Heart right ventricle (tissue), 16 donors: ENCODE measurements at places on chromosomes 16 and 17. TPM values are rescaled to one million over a fixed set of nuclear protein-coding genes. Genes with fewer than 3 reads are reported as not detected.

DNA sequence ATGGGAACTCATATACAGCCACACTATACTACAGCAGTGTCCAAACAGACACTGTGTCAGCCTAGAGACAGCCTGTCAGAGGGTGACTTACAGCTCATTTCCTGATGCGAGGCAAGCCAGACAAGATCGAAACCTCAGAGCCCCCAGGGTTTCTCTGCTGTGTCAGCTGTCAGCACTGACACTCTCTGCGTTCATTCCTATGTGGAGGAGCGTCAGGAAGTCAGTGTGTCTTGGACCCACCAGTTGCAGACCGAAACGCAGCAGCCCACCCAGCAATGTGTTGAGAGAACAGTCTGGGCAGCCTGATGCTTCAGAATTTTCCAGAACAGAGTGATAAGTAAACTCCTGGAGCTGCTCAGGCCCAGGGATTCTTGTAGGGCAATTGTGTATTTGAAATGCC is 20.6 kb upstream of the MAPT start:
- no peak for DNase-seq

GRCh38 chr16:12614662-12615278 is 188.9 kb downstream of the CPPED1 start:
- DNase-seq, result no peak

- DNase-seq, result no peak
Observed at GRCh38 chr16:11783319-11784037, 13.6 kb downstream of the ZC3H7A start.

DNA sequence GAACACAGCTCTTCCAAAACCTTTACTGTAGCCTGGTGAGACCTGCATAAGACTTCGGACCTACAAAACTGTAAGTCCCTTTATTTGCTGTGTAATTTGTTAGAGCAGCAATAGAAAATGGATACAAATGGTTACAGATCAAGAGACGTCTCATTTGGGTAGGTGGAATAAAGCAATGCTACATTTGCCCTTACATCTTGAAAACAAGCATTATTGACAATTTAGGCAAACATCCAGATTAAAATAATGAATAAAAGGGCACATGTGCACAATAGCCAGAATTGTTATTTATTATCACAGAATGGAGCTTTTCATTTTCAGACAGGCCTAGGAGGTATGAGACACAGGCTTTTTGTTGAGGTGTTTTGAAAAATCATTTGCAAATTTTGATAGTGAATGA is 222.2 kb upstream of the CPHXL start:
- no peak for DNase-seq

DNA sequence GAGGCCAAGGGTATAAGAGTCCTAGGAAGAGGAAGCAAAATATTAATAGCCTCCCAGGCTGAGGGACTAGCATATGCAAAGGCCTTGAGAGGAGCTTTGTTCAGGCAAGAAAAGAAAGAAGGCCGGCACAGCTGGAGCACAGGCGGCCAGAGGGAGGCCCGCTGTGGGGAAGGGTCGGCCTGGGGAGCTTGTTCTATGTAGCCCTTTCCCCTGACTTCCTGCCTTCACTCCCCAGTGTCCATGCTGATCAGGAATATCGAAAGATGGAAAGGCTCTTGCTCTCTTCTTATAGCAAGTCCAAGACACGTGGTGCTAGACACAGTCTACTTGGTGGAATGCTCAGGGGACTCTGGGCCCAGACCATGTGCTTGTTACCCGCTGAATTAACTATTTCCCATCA is 27.4 kb upstream of the HAS3 start:
- no peak for DNase-seq

DNA sequence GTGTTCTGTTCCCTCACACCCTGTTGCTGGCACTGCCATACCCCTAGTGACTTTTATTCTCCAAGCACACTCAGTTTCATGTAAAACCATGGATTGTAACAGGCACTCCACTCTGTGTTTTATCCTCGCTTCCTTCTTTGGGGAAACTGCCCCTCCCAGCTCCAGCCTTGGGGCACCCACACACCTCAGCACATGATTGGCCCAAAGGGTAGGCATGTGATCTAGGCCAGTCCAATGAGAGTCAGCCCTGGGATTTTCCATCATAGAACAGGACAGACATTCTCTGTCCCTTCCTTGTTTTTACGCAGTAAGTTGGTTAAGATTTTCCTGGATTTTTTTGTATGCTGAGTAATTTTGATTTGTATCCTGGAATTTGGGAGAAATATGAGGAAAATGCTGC is 115.4 kb downstream of the C16orf95 start:
- no peak for DNase-seq

DNA sequence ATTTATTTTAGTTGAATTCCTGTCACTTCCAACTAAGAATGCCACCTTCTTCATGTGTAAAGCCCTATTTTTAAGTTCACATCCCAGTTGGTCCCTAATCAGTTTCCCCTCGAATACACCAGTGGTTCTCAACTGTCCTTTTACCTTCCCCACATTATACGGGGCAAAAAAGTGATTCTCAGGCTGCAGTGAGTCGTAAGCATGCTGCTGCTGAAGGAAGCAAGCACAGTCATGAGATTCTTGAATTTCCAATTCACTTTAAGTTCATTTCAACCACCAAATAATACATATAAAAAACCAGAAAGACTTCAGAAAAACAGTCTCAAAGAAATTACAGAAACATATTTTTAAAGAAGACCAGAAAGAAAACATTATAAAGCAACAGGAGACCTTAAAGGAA is 47.9 kb downstream of the UBE2G1 start:
- no peak for DNase-seq

GRCh38 chr17:52841971-52842370 is 683.5 kb upstream of the CA10 start:
- no peak for DNase-seq

- no peak for DNase-seq
Observed at GRCh38 chr16:16881814-16882213, 502.9 kb downstream of the NPIPA7 start.

DNA sequence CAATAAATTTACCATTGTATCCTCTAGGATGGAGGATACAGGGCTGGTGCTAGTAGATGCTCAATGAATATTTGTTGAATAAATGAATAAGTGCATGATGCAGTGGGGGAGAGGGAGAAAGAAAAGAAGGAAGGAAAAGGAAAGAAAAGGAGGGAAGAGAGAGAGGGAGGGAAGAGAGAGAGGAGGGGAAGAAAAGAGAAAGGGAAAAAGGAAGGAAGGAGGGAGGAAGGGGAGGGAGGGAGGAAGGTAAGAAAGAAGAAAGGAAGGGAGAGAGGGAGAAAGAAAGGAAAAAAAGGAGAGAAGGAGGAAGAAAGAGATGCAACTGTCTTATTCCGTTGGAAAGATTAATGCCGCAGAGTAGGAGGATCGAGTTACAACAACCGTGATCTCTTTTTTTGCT is 30.4 kb downstream of the HSBP1 start:
- DNase-seq, result no peak

GRCh38 chr17:37164057-37164456 is 211.7 kb upstream of the C17orf78 start:
- DNase-seq, result no peak

DNA sequence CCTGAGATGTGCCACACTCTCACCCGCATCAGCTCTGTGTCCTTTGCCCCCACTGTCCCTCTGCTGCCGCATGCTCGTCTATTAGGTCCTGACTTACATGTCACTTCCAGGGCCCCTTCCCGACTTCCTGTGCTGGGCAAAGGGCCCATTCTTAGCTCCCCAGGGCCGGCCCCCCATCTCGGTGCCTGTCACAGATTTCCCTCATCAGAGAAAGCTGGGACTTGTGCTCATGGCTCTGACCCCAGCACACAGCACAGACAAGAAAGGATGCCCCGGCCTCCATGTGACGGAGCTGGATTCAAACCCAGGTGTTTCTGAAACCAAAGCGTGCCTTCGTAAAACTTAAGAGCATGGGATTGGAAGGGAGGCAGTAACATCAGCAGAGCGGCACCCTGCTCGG is 5.9 kb upstream of the MAPK7 start:
- DNase-seq, result no peak

DNA sequence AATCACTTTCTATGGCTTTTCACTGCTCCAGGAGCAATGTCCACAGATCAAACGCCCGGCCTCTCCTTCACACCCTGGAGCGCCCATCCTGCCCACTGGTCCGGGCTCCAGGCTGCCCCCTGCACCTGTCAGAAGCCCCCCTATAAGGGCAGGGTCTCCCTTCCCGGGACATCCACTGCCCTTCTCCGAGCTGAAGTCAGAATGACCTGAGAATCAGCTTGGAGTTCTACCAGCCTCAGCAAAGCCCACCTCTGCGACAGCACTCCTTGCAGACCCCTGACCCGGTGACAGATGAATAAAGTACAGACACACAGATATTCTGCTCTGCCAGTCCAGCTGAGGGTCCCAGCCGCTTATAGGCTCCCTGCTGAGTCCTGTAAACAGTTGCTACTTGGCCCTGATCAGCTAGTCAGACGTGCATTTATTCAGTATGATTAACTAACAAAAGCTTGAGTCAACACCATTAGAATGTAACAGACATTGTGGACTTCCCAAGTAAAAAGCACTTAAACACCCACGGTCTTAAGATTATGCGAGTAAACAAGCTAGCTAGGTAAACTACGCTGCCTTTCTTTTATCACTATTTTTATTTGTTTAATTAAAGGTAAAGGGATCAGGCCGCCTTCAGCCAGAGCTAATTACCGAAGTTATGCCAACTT is 4.8 kb downstream of the SLC7A5 start:
- no peak for DNase-seq

- no peak for DNase-seq
Observed at GRCh38 chr17:80277751-80278671, 17.4 kb downstream of the RNF213 start.

DNA sequence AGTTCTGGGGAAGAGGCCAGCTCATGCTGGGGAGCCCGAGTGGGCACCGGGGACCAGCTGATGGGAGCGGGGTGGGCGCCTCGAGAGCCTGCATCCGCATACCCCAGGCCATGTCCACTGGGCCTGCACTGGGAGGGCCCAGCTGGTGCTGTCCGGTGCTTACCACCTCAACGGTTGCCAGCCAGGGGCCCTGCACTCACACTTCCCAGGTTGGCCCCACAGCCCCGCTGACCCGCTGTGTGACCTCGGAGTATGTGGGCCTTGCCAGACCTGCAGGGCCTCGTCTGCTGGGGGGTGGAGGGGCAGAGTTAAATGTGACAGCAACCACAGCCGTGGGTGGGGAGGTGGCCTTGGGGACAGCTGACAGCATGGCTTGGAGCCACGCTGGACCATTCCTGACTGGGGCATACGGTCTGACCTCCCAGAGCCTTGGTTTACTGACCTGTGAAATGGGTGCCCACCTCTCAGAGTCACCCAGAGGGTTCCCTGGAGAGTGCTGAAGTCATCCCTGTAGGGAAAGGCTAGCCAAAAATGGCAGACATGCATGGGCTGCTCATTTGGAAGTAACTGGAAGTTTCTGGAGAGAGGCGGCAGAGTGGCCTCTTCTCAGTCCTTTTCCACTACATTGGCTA is 5.4 kb upstream of the GAA start:
- no peak for DNase-seq

GRCh38 chr16:54511222-54511731 is 224.7 kb upstream of the IRX3 start:
- no peak for DNase-seq

GRCh38 chr16:78956859-78957258 is 643.7 kb downstream of the MAF start:
- DNase-seq, result no peak

GRCh38 chr17:55817397-55817709 is 66.5 kb downstream of the PCTP start:
- no peak for DNase-seq

- no peak for DNase-seq
Observed at GRCh38 chr16:84712138-84712671, 12.4 kb downstream of the USP10 start.

- DNase-seq, result no peak
Observed at GRCh38 chr17:27529230-27529796, 73.1 kb downstream of the KSR1 start.

DNA sequence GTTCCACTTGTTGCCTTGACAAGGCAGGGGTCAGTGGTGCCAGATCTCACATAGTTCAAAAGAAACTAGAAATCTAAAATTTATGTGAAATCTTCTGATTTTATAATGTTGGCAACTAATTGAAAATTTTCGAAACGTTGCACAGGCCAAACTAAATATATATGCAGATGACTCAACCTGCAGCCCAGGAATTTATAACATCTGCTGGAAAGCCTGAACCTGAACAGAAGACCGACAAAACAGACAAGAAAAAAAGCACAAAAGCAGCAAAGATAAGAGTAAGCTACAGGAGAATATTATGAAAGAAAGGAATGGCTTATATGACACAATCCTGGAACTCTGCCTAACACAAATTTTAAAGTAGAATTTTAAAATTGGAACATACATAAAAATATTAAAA is 207.6 kb downstream of the CEP112 start:
- DNase-seq, result no peak

DNA sequence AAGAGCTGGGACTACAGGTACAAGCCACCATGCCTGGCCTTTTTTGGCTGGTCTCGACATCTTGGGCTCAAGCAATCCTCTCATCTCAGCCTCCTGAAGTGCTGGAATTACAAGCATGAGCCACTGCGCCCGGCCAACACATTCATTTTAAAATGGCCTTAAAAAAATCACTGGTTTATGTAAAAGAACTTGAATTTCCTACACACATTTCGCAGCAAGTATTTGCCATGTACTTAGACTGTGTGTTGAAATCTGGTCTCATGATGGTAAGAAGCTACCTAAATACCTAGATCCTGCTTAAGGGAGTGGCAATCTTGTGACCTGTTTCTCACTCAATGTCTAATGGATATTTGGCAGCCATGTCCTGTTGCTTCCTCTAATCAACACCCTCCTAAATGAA is 8.5 kb upstream of the CYTH1 start:
- no peak for DNase-seq

- DNase-seq, result no peak
Observed at GRCh38 chr16:27432558-27432957, 30.6 kb downstream of the IL21R start.

DNA sequence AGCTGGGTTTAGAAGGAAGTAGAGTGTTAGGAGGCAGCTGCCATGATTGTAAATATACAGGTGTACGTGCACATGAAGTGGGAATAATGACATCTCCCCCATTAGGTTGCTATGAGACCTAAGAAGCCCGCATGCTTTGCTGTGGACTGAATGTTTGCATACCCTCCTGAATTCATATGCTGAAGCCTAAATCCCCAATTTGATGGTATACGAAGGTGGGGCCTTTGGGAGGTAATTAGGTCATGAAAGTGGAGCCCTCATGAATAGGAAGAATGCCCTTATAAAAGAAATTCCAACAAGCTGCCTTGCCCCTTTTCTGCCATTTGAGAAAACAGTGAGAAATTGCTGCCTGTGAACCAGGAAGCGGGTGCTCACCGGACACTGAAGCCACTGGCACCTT is 44.0 kb downstream of the CCDC182 start:
- no peak for DNase-seq

NPIPB13 gene
- not detected for total RNA-seq

SPNS2 gene
- 10.7 TPM for total RNA-seq

ORC6 gene
- 0.76 TPM for total RNA-seq

TLCD3B gene
- not detected for total RNA-seq

MYOCD gene
- 42.1 TPM for total RNA-seq

TNP2 gene
- total RNA-seq, result not detected

NPIPB8 gene
- not detected for total RNA-seq

KRT14 gene
- not detected for total RNA-seq

SLC12A3 gene
- total RNA-seq, result not detected
